ENCODE measurements at places on chromosomes 1 and 21. TPM values are rescaled to one million over a fixed set of nuclear protein-coding genes. Genes with fewer than 3 reads are reported as not detected.

GRCh38 chr21:31173881-31174555 is 135.7 kb upstream of the KRTAP19-8 start:
- ATAC-seq: no peak

DNA sequence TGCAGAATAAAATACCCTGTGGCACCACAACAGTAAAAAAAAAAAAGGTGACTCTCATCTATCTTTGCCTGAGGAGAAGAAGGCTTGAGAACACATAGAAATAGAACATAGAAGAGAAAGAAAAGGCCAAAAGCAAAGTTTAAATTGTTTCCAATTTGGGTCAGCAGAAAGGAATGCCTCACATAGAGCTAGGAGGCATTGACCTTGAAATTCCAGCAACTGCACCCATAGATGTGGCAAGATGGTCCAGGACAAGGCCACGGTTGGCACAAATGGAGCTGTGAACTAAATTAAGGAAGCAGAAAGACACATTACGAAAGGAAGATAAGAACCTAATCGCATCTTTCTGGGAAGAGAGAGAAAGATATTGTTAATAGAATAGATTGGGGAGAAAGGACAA is 588.3 kb downstream of the LMO4 start:
- ATAC-seq: no peak

DNA sequence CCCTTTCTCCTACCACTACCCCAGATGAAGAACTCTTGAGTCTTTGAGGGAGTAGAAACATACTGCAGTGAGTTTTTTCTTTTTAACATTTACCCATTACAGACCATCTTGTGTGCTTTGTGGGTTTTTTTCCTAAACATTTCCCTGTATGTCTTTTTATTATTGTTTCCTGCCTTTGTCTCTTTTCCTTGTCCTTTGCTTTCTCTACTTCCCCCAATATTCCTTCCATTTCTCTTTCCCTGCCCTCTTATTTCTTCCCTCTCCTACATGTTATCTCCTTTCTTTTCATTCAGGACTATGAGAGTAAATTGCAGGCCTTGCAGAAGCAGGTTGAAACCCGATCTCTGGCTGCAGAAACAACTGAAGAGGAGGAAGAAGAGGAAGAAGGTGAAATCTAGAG is 79.1 kb upstream of the PGD start:
- no peak for ATAC-seq

- ATAC-seq: peak; percentile 42
Measured at GRCh38 chr1:211829343-211830054, 1.1 kb downstream of the LPGAT1 start.

- ATAC-seq: no peak
Measured at GRCh38 chr1:89659322-89660081, 26.6 kb downstream of the LRRC8C start.

- ATAC-seq: no peak
Measured at GRCh38 chr21:32359719-32360260, 33.0 kb downstream of the URB1 start.

GRCh38 chr1:231903586-231904081 is 277.0 kb downstream of the DISC1 start:
- no peak for ATAC-seq

DNA sequence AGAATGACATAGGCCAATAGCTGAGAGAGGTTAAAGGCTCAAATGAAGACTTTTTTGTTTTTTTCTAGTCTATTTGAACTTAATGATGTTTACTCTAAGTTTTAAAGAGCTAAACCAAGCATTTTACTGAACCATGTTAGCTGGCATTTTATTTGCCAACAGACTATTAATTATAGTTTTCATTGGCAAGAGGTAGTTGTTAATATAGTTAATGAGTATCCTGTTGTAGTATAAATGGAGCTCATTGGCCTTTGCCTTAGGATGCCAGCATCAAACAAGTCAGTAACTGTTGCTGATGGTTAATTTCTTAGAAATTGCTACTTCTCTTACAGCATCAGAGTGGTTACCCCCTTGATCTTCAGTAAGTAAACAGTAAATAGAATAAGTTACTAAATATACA is 339.0 kb upstream of the B3GALT2 start:
- ATAC-seq: no peak

DNA sequence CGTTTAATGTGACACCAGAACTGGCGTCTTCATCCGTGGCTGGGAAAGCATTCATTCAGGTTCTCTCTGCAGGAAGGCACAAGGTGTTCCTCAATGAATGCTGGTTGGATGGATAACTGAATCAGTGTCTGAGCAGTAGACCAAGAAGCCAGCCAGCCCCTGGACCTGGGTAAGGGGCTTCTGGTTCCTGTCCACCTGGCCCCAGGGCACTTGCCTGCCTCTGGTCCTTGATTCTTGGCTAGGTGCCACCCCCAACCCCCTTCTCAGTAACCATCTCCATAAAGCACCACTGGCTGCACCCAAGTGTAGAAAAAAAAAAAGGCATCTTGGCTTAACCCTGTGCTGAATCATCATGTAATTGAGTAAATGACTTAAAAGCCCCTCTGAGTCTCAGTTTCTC is 59.1 kb downstream of the KCND3 start:
- ATAC-seq: no peak

DNA sequence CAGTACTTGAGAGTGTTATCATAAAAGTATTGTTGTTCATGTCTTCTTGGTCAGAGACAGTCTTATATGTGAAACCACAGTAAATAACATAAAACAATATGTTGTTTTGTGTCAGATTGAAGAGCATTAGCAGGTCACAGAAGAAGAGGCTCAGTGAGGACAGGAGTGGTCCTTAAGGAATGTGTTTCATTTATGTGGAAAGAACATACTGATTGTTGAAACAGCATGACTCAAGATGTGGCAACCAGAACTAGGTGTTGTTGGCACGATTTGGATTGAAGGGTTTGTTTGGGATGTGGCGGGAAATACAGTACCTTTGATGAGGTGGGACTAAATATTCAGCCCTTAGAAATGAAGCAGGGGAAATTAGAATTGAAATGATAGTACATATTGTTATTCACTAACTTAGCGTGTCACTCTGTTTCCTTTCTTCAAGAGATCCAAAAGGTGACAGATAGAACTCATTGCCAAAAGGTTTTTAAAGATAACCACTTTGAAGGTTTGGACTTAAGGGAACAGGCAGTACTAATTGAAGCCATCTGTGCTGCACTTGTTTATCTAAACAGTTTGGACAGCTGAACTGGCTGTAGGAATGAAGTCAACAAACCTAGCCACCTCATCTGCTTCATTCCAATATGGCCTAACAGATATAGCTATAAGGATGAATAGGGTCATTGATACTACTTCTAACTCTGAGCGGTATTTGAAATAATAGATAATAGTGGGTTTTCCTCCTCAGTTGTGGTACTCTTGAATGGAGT is 14.4 kb downstream of the RALGPS2 start:
- ATAC-seq: no peak

DNA sequence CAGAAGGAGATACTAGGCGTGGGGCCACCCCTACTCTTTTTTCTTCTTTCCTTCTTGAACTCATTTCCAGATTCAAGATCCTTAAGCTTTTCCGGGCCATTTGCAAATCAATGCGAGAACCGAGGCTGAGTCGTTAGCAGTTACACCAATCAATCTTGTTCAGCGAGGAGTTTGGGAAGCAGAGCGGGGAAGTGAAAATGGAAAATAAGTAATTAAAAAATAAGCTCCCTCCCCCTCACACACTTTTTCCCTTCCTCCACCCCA is 1.7 kb upstream of the NEGR1 start:
- no peak for ATAC-seq

GRCh38 chr1:113101588-113101987 is 28.6 kb downstream of the LRIG2 start:
- peak; percentile 53 for ATAC-seq

- no peak for ATAC-seq
Measured at GRCh38 chr1:92817986-92818764, 13.7 kb upstream of the RPL5 start.

GRCh38 chr1:33470495-33471012 is 1.9 kb upstream of the ZSCAN20 start:
- peak; percentile 45 for ATAC-seq

GRCh38 chr1:240031414-240031813 is 60.3 kb upstream of the FMN2 start:
- no peak for ATAC-seq

GRCh38 chr1:27934818-27935549 is at the start of gene SMPDL3B:
Gene SMPDL3B, plus strand, starts transcription at chr1:27935000. Its CDS starts 184 bp downstream, at chr1:27935184.
- peak; percentile 33 for ATAC-seq

- ATAC-seq: peak; percentile 41
Measured at GRCh38 chr1:218658899-218659298, 313.8 kb downstream of the TGFB2 start.

DNA sequence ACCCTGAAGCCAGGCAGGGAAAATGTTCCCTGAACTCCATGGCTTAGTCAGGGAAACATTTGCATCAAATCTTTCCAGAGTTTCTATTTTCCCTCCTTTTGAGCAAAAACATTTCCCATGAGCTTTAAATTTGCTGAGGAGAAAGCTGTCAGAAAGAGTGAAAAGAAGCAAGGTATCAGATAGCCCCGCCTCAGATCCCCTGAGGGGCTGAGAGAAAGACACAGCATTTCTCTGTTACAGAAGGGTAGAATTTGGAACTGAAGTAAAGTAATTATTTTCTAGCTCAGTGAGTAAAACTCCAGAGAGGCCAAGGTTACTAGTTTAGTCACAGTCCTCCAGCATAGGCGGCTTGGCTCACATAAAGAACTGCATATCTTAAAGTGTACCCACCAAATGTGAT is 10.6 kb downstream of the FMO1 start:
- ATAC-seq: no peak

DNA sequence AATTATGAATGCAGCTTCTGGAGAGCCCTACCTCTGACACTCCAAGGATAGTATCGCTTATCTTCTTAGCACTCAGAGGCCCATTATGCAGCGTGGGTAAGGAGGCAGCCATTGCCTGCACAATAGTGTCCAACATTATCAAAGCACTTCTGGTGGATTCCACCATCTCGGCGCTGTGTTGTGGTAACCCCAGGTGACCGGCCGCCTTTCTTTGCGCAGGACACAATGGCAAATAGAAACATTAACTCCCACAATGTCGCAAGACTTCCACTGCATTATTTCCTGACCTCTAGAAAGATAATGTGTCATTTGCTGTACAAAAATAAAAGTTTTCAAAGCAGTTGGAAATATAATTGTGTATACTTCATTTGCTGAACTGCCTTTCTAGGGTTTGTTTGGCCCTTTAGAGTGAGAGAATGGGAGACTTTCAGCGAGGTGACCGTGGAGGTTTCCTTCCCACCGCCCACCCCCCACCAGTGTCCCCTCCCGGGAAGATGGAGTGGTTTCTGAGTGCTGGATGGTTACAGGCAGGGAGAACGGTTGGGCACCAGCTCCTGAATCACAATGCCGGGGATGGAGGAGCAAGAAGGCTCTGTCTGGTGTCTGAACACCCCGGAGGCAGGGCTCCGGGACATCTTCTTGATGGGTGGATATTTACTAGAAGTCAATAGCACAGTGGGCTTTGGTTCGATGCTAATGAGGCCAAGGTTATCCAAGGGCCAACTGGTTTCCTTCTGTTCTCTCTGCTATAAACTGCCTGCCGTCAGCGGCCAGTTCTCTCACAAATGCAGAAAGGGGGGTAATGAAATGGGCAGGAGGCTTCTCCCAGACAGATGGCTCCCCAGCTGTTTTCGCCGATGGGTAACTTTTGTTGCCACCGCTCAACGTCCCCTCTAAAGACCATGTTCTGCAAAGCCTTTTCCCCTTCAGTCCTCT is 215.4 kb upstream of the PROX1 start:
- no peak for ATAC-seq

DNA sequence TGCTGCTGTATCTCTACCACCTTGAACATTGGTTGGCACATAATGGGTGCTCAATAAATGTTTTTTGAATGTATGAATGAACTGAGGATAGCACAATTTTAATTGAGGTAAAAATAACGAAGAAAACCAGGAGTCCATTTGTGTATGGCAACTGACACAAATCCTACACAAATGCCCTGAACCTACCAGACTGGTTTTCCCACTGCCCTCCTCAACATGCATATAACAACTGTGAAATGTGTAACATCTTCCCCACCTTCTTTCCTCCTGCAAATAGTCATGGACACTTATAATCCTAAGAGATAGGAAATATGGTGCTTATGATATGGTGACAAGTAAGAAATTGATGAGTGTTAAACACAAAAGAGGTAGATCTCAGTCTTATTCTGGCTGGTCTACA is 9.9 kb upstream of the LMO4 start:
- ATAC-seq: no peak

GRCh38 chr1:205576805-205577761 is 54.7 kb downstream of the ELK4 start:
- peak; percentile 38 for ATAC-seq

GRCh38 chr1:65830306-65830705 is 37.6 kb downstream of the PDE4B start:
- ATAC-seq: no peak

DNA sequence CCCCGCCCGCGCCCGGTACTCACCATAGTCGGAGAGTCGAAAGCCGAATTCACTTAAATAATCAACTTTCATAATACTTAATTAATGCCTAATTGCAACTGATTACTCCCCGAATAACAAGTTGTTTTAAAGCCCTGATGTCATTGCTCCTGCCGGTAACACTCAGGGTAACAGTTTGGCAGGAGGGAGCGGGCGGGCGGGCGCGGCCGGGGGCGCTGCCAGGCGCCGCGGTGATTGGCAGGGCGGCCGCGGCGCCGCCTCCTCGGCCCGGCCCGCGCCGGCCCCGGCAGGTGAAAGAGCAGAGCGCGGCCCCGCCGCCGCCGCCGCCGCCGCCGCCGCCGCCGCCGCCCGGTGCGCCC is 102.2 kb downstream of the CASZ1 start:
- ATAC-seq: no peak

DNA sequence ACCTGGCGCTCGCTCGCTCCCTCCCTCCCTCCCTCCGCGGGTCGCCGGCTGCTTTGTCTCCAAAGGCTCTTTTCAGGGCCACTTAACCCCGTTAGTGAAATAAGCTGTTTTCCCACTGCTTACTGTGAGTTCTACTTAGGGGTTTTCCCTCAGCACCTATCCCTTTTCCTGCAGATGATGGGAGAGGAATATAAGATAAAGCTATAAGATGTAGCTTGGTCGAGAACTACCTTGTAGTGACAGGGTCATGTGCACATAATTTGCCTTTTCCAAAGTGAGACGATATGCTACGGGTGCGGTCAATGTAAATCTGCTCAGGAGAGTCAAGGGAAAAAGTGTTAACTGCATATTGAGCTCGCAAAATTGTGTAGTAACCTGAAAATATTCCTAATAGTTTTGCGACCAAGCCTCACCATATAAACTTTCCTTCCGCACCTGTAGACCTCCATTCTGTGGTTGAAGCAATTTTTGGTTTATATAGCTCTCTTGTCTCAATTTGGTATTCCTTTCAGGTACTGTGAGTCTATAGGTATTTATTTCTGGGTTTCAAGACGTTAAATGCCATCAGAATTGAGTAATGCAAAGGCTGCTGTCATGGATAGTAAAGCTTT is 55.8 kb upstream of the BOLA1 start:
- no peak for ATAC-seq

PRSS38 gene
- not detected for total RNA-seq

FTCD gene
- 1.1 TPM for total RNA-seq

SLC16A4 gene
- total RNA-seq: 20.4 TPM

MRPL39 gene
- total RNA-seq: 30.9 TPM

AGT gene
- total RNA-seq: 0.25 TPM

SH3BGR gene
- 2.9 TPM for total RNA-seq

SAMD11 gene
- total RNA-seq: 2.2 TPM

Measured in motor neuron (in vitro differentiated cells).